T-cell (primary cell): ENCODE measurements at places on chromosomes 1 and 21.

- DNase-seq, result no peak
Measured at GRCh38 chr1:42753070-42753469, 13.0 kb upstream of the CLDN19 start.

DNA sequence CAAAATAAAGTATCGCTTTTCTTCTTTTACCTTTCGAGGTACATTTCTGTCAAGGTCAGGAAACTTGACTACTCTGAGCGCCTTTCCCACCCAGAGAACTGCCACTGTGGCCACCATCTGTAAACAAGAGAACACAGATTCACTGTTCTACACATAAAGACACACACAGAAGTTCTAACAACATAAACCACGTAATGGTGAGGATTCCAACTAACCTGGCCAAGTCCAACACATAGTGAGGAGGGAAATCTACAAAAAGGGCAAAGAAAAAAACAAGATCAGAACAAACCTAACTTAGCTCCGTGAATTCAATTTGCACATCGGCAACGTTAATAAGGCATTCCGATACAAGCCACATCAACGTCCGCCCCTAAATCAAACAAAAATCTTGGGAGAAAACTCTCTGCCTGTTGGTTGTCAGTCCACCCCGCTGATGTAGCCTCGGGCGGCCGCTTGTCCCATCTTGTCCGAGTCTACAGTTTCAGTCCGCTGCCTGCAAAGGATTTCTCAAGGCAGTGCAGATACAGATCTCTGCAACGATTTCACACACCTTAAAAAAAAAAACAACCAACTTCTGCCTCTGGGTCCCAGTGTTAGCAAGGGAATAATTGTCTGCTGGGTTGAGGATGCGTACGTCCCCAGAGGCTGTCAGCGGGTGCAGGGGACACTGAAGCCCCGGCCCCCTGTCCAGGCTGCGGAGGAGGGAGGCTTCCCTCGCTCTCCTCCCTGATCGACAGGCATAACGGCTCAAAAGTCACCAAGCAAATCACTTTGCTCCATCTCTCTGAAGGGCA lies 1.0 kb downstream of the SLC35D1 start:
- DNase-seq, result peak; percentile 30

GRCh38 chr1:175834597-175834996 lies 91.2 kb upstream of the TNR start:
- no peak for DNase-seq

DNA sequence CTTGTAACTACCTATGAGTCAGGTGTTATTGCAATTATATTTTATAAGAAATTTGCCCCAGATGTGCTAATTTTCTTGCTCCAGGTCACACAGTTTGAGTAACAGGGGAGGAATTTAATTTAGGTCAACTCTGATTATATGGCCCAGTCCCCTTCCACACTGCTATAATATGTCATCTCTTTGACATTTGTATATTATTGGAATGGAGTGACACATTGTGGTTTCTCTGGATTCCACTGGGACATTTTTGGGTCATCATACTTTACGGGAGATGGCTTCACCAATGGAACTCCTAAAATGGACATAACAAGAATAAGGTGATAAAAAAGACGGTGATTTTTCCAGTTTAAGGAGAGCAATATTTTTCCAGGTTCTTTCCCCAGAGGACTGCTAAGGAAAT lies 191.2 kb downstream of the DISC1 start:
- DNase-seq, result no peak

DNA sequence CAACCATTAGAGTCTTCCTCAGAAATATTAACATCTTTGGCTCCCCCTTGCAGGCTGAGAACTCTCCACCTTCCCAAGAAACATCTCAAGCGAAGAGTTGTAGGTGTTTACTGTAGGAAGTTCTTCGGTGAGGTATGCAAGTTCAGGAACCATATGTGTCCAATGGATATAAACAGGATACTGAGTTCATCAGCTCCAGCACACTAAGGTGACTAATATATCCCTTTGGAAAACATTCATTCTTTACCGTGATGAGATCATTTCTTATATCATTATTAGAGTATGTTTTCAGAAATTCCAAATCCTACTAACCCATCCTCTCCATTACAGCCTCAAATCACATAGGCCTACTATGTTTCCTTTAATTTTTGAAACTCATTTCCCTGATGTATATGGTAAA lies 37.3 kb upstream of the PRMT6 start:
- no peak for DNase-seq

GRCh38 chr1:228669242-228669585 lies 66.1 kb upstream of the RHOU start:
- DNase-seq, result no peak

DNA sequence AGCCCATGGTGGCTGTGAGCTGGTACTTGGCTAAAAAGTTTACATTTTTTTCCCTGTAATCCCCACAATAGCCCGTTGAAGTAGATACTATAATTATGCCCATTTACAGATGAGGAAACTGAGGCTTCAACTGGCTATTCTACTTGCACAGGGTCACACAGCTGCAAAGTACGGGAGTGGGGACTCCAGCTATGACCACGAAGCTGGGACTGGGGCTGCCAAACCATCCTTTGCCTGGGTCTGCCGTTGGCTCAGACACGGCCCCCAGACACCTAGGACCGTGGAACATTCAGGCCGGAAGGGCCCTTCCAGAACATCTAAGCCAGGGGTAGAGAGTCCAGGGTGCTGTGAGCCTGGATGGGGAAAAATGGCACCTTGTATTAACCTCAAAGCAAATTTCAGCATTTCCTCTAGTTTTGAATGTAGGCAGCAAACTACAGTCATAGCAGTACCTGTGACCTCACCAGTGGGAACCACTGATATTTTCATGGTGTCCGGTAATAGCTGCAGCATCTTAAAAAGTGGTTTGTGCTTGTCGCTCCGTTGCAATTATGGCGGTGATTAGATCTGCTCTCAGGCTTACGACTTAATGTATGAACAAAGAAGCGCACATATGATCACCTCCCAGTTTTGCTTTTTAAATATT lies 4.3 kb downstream of the TP73 start:
- DNase-seq, result no peak

DNA sequence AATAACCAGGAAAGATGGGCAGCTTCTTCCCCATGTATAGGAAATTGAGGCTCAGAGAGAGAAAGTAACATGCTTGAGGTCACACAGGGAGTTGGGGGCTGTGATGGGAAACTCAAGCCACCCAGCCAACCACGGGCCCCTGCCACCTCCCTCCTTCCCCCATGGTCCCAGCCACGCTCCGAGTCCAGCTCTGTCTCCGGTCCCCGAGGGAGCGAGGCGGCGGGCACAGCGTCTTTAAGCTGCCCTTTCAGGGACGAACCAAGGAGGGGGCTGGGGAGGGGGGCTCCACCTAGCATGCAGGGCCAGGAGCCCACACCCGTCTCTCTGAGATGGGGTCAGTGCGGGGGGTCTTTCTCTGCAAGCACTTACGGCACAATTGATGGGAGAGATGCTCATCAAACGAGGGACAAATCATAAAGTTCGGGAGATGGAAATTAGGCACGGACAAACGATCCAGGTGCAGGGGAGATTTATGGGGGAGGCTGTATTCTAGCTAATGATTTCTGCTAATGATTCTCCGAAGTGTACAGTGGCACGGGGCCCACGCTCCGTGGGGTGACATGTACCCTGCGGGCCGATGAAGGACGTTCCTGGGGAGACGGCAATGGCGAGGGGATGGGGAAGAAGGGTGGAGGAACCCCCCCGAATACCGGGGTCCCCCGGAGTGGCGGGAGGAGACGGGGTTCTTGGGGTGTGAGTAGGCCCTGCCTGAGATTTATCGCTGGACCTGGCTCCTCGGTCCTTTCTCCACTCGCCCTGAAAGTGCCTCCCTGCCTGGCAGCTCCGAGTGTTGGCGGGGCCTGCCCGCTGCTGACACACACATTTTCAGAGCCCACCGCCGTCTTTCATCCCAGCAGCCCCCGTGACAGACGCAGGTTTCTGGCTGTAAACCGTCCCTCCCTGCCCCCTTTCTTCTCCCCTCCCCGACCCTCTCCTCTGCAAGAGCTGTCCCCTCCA lies 31.2 kb upstream of the CASZ1 start:
- DNase-seq, result no peak

DNA sequence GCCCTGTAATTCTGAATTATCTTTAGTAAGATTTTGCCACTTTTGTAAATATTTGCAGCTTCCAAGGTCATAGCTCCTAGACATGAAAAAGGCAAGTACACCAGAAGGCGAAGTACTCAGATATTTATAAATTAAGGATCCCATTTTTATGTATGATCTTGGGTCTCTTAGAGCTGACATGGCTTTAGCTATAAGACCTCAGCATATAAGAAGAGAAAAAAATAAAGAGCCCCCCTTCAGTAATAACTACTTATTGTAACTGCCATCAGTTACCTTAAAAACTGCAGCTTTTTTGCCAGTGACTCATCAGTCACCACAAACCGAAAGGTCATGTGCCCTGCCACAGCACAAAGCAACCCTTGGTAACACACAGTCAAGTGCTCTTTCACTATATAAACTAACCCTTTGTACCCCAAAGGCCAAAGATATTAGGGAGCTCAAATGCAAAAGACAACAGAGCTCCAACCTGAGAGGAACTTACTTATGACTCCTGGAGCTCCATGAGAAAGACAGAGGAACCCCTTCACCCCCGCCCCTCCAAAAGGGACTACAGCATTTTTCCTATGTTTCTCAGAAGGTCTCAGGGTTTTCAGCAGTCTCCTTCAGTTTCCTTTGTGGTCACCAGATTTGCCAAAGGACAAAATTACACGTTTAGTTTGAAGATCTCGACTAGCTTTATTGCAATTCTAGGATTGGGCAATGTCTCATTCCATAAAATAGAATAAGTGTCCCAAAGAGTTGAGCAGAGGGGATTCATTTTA lies 219.8 kb upstream of the DUSP10 start:
- no peak for DNase-seq

DNA sequence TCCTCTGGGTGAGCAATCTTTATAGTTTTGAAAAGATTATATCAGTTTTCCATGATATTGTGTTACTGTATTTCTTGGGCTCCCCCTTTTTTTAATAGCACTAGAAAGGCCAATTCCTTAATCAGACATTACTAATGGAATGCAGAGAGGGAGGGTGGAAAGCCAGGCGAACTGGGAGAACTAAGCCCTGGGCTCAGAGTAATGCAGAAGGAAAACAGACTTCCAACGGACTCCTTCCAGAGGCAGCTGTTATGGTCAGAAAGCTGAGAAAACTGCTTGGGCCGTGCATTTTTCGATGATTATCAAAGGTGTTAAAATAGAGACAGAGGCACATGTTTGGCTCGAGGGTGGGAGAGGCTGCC lies 206.3 kb downstream of the FOXD2 start:
- DNase-seq, result no peak

- no peak for DNase-seq
Measured at GRCh38 chr1:78633209-78633608, 13.0 kb downstream of the IFI44L start.

DNA sequence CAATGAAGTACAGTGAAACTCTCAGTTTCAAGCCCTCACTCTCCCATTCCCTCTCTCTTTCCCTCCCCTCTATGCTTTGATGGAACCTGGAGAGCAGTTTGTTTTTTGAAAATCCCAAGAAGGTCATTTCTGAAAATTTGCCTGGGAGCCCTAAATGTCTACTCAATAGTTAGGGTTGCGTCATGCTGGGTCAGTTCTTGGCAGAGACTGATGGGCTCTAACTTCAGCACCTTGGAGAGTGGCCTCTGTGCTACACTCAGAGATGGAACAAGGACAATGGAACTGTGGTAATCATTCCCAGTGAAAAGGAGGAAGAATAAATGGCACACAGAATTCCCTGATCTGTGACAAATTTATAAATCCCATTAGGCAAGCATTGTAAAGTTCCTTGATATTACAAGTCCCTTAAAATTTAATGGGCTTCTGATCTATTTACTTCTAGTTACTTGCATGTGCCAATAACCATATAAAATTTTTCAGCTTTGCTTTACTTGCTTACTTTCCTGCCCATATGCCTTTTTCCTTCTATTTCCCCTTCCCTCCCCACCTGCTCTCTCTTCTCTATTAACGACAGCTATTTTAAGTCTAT lies 182.9 kb upstream of the KCND3 start:
- DNase-seq, result no peak

DNA sequence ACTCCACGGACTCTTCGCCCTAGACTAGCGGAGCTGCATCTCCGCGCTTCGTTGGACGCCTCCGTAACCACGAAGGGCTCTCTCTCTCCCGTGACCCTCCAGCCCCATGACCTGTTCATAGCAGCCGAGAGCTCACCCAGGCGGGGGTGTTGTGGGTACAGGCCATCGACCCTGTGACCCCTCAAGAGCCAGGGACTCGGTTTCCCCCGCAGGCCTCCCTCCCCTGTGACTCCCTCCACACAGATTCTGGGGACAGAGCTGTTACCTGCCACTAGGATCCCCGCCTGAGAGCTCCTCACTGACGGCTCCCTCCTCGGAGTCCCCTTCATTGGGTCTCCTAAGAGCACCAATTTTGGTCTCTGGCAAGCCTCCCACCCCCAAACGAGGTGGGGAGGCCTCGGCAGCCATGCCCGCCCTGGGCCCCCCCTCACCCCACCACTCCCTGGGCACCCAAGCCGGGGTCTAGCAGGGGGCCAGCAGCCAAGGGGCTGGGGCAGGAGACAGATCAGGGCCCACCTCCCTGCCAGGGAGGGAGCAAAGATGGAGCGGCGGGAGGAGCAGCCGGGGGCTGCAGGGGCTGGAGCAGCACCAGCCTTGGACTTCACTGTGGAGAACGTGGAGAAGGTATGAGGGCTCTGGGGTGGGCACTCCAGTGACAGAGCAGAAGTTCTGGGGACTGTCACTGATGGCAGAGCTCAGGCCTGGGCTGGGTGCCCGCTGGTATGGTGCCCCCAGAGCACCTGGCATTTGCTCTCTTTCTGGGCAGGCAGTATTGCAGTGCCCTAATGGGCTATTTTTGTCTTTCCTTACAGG lies 517 bp downstream of the IPO13 start:
- no peak for DNase-seq

DNA sequence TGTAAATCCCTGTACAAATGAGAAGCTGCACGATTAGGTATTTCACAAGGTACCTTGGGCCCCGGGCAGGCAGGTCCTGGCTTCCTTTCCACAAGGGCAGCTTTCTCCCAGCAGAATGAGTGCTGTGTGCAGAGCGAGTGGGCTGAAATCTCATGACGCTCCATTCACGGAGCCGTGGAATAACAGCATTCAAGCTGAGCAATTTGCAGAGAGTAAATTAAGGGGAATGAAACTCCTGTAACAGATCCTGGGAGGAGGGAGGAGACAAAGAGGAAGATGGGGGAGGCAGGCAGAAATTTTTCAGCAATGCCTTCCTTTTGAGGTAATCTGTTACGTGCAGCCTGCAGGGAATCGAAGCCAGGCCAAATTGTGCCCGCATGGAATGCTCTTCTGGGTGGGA lies 239.9 kb downstream of the TNR start:
- no peak for DNase-seq
